Astrocyte (in vitro differentiated cells and primary cell): ENCODE measurements at places on chromosomes 16 and 17.

GRCh38 chr16:1651094-1651973, 26.7 kb upstream of the JPT2 start:
- no peak for DNase-seq

GRCh38 chr17:7383742-7384488, 3.0 kb downstream of the TNK1 start:
- DNase-seq = peak; percentile 18

DNA sequence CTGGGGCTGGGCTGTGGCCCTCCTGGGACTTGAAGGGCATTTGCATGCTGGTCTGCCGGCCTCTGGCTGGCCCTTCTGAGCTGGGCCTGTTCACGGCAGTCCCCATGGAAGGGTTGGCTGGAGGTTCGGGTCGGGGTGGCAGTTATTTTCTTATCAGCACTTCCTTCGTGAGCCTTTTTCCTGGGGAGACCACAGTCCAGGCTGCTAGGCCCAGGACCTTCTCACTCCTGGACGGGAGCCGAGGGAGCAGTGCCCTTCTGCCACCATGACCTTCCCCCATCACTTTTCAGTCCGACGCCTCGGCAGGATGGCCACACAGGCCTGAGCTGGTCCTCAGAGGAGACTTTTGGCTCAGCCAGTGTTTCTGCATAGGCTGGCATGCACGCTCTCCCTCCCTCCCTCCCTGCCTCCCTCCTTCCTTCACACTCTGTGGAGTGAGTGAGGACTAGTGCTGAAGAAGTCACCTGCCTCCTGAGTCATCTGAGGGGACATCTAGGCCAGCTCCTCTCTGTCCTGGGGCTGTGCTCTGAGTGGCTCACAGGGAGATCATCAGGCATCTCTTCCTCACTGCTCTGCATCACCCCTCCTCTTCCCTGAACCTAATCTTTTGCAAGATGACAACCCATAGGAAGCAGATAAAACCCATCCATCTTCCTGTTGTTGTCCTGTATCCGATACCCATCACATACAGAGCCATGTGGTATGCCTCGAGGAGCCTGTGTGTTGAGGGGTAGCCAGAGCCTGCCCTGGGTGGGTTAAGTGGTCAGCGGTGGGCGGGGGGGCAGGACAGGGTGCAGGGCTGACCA, 109.7 kb downstream of the RAP1GAP2 start:
- no peak for DNase-seq

DNA sequence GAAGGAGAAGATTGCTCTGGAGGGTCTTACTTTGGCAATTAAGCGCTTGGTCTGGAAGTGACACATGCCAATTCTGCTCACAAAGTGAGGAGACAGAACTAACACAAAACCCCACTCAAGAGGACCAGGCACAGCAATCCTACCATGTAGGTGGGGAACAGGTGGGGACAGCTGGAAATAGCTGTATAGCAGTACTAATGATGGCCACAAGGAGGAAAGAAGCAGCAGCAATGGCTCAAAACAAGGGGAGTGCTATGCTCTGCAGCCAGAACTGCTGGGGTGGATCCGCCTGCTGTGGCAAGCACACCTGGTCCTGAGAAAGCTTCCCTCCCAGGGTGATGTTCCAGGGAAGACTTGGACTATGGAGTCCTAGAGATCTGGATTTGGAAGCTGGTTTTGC, 17.0 kb upstream of the TMEM132E start:
- DNase-seq = no peak

GRCh38 chr17:69523244-69523861, 108.9 kb downstream of the MAP2K6 start:
- DNase-seq = peak; percentile 31

GRCh38 chr17:80802626-80803450, 188.8 kb upstream of the CHMP6 start:
- DNase-seq = no peak

GRCh38 chr17:7356072-7356549, 1.2 kb downstream of the TMEM95 start:
- DNase-seq = peak; percentile 24

DNA sequence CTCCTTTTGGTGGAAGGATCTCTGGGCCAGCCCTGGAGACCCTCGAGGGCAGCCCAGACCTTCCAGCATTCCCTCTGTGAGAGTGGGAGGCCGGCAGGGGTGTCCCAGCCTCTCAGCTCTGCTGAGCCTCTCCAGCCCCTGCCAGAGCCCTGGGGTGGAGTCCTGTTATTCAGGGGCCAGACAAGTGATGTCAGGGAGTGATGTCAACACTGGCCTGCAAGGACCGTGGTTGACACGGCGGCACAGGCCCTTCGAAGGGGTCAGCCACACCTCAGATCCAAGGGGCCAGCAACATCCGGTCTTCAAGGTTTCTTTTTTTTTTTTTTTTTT, 231.2 kb downstream of the KATNIP start:
- DNase-seq = peak; percentile 22

GRCh38 chr17:28662527-28662829, 473 bp downstream of the SUPT6H start:
- no peak for DNase-seq

DNA sequence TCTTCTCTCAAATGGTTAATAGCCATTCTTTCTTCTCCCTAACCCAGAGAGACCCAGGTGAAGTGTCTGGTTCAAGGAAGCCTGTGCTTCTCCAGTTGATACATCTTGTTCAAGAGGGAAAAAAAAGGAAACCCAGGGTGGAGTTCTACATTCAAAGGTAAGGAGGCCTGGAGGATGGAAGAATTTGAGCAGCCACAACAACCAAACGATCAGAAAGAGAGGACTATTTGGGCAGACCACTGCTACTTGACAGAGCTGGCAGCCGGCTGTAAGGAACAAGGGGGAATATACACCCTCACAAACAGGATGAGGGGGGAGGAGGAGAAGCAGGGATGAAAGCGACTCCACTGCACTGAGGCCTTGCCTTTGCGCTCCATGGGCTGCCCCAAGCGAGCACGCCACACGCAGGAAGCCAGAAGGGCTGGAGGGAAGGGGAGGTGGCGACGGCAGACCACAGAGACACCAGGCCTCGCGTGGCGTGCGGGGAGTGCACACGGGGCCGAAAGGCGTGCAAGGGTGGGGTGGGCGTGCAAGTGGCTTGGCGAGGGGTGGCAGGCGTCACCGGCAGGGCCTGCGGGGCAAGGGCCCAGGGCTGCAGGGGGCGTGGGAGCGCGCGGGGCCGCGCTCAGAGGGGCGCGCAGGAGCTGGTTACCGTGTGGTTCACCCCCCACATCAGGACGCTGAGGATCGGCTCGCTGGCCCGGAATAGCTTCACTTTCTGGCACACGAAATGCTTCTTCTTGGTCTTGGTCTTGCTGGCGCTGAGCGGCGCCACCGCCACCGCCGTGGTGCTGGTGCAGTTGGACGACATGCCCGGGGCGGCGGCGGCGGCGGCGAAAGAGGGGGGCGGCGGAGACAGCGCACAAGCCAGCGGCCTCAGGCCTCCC, 499 bp downstream of the PIP4K2B start:
- DNase-seq = peak; percentile 44

DNA sequence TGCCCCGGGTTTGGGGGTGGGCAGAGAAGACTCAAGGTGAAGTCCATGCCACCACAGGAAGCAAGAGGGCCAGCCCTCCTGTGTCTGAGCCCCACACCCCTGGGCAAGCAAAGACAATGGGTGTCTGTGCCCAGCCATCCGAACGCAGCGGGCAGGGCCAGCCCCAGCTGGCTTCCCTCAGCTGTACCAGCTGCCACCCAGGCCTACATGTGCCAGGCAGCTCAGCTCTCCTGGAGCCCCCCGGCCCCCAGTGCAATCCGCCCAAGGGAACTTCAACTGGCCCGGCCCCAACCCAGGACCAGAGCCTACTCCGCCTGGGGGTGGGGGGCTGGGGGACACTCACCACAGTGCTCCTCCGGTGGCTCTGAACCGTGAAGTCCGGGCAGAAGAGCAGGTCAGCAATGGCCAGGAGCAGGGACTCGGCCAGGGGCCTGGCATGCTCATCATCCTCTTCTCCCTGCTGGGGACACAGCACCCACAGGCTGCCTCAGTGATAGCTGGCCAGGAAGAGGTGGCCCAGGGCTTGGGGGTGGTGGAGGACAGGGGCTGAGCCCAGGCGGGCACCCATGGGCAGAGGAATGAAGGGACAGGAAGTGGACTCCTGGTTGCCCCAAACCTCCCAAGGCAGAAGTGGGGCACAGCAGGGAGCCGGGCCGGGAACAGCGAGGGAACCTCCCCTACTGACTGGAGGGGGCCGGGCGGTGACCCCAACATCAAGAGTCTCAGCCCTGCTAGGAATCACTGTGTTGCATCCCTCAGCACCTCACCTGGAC, 9.8 kb downstream of the HID1 start:
- DNase-seq = no peak

- DNase-seq = no peak
These were observed 19.2 kb upstream of the USP22 start for GRCh38 chr17:21061971-21062526.

- no peak for DNase-seq
These were observed 17.9 kb downstream of the CASKIN1 start for GRCh38 chr16:2178321-2179106.

DNA sequence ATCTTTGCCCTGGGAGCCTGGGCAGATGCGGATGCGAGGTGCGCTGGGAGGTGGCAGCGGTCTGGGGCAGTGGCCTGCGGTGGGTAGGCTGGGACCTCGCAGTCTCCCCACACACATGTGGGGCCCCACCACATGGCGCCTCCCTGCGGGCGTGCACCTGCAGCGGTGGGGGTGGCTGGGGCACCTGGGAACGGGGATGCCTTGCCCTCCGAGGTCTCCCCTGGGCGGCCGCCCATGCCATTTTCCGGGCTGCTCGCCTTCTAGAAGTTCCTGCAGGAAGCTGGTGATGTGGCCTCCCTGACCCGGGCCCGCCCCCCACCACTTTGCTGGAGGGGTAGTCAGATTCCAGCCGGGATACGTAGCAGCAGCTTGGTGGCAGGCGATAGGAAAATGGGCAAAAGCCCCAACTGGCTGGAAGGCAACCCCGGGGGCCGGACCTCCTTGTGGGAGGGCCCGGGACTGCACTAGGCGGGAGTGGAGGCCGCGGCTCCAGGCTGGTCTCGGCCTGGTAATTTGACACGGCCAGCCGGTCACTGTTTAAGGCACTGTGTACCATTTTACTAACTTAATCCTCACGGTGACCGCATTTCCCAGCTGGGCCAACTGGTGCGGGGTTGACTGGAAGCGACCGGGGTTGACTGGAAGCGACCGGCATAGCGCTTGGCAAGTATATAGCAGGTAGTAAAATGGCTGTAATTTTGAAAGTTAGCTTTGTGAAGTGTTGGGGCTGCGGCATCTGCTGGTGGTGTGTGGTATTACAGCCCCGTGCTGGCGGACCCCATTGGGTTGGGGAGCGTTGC, 38.5 kb downstream of the IGF2BP1 start:
- no peak for DNase-seq

DNA sequence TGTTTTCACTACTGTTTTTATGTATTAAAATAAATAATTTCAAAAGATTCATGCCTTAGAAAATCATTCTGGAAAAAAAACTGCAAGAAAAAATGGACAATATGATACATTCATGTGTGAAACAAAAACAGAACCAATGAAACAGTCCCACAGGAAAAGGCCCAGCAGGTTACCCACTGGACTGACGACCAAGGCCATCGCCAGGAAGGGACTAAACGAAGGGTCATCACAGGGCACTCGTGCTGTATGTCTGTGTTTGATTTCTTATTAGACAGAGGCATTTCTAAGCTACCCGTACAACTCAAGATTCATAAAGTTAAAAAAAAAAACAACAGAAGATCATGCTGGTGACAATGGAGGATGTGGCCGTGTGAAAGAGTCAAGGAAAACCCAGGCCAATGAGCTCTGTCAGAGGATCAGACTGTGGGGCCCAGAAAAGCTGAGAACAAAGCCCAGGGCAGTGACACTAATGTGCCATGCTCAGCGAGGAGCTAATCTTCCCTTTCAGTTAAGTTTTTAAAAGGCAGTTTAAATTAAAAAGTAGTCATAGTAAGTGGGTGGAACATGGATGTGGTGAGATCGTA, 31.8 kb downstream of the NSMCE1 start:
- DNase-seq = no peak

DNA sequence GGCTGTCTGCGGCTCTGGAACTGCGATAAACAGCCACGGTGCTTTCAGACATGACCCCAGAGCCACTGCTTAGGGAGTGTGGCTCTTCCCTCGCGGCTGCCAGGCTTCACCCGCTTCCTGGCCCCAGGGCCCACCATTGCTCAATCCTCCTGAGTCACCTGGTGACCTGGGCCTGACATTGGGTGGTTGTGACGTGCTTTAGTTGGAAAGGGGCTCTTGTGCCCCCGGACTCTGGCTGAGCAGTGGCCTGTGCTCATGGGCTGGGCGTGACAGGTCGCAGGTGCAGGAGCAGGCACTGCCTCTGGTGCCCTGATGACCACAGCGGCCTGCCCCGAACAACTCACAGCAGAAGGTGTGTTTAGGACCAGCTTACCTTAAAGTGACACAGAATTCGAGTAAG, 8.6 kb upstream of the NUDT16L1 start:
- DNase-seq = no peak

- no peak for DNase-seq
These were observed 8.9 kb downstream of the PROCA1 start for GRCh38 chr17:28702752-28703150.

DNA sequence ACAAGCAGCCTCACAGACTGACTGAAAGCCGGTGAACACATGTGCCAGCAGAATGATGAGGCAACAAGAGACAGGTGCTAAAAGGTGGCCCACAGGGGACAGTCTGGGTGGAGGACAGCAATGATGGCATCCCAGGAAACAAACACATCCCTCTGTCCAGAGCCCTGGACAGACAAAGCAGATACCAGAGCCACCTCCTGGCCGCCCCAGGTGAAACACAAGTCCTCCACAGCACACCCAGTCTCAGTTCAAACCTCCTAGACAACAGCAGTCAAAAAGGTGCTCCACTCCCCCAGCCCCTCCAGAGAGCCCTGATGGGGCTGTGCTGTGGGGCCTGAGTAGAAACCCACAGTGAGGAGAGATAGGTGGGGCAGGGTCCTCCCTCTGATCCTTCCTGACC, 20.3 kb upstream of the CDH5 start:
- DNase-seq = no peak

GRCh38 chr16:74774223-74775139, at the start of gene FA2H:
FA2H (minus strand) TSS chr16:74774820; CDS start chr16:74774755, 65 bp downstream.
- peak; percentile 10 for DNase-seq

DNA sequence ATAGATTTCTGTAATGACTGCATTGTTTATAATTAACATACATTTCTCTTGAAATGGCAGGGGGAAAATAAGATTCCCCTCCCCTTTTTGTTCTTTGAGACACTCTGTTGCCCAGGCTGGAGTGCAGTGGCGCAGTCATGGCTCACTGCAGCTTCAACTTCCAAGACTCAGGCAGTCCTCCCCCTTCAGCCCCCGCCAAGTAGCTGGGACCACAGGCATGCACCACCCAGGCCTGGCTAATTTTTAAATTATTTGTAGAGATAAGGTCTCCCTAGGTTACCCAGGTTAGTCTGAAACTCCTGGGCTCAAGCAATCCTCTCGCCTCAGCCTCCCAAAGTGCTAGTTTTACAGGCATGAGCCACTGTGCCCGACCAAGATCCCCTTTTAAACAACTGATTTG, 67.7 kb downstream of the KATNIP start:
- DNase-seq = peak; percentile 35
